Immature natural killer cell (primary cell): ENCODE measurements at places on chromosomes 3 and 15.
A peak's percentile ranks its signal among the peaks of the same experiment; 100 is the strongest.

DNA sequence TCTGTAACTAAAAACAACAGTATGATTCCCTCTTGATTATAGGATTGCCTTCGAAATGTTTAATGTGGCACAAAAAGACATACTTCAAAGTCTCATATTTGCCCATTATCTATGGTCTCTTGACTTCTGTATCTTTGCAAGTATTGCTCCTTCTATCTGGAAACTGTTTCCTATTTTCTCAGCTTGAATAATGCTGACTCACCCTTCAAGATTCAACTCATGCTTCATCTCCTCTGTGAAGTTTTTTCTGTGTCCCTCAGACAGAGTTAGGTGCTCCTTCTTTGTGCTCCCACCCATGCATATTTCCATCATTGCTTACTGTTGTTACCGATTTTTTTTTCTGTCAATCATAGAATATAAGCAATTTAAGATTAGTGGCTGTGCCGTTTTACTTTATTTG, 192.8 kb upstream of the ROBO1 start:
- DNase-seq: no peak

- DNase-seq: peak; percentile 42
Measured at GRCh38 chr3:136750209-136750896, 1.8 kb downstream of the STAG1 start.

DNA sequence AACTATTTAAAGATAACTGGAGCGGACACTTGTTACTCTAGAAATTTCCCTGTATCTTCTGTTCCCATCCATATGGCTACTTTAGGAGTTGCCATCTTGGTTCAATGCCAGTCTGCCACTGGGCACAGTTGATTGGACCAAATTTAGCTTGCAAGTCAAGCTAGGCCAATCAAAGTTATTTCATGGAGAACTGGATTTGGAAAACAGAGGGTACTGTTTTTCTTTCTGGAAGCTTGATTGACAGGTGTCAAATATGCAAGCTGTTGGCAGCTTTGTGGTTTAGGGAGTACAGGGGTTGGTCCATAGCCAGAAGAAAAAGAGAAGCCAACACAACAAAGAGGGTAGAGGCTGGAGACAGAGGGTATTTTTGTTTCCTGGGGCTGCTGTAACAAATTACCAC, 33.4 kb upstream of the KLHL25 start:
- DNase-seq: no peak

DNA sequence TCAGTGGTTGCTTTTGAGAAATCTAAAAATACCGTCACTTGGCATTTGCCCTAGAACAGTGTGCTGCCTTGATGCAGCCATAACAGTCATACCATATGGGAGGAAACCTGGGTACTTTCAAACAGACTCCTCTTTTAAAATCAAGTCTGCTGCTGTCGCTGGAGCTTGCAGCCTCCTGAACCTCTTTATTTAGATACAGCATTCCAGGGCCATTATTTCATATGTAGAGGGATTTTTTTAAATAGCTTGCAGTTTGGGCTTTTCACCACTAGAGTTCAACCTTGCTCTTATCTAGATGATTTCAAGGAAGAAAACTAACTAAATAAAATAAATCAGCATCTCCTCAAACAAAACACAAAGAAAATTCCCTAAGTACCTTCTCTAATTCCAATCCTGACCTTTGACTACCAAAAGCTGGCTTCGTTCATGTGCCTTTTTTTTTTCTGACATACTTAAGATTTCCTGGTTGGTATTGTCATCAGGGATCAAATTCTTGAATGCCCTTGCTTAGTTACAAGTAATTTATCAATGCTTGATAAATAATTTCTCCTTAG, 111.6 kb downstream of the KBTBD8 start:
- DNase-seq: no peak

GRCh38 chr3:185332026-185332735, 30.8 kb upstream of the MAP3K13 start:
- no peak for DNase-seq

GRCh38 chr3:192642651-192643050, 84.7 kb downstream of the FGF12 start:
- no peak for DNase-seq

GRCh38 chr3:142211034-142211433, 14.4 kb downstream of the GK5 start:
- DNase-seq: peak; percentile 32

- no peak for DNase-seq
Measured at GRCh38 chr15:77528968-77529319, 103.8 kb downstream of the LINGO1 start.

DNA sequence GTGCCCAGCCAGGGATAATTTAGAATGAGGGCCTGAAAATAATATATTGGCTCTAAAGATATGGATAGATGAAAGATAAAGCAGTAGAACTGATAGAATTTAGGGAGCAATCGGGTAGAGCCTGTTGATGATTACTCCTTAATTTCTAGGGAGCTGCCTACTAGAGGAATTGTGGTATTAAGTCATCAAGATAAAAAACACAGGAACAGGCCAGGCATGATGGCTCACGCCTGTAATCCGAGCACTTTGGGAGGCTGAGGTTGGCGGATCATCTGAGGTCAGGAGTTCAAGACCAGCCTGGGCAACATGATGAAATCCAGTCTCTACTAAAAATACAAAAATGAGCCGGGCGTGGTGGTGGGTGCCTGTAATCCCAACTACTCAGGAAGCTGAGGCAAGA, 130.4 kb downstream of the PCCB start:
- DNase-seq: no peak

- DNase-seq: no peak
Measured at GRCh38 chr3:113084777-113085176, 94.0 kb downstream of the GTPBP8 start.

DNA sequence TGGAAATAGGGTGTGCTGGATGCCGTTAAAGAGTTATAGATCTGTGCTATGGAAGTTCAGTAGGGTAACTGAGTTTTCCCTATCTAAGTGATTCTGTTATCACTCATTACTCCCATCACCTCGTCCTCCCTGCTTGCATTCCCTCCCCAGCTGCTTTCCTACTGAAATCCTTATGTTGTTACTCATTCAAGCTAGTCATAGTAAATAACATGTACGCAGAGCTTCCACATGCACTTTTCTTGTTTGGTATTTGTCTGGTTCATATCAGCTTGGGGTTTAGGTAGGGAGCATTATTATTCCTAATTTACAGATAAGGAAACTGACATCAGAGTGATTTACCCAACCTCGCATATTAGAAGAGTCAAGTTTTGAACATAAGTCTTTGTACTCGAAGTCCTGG, 135.1 kb downstream of the HCN4 start:
- DNase-seq: no peak

DNA sequence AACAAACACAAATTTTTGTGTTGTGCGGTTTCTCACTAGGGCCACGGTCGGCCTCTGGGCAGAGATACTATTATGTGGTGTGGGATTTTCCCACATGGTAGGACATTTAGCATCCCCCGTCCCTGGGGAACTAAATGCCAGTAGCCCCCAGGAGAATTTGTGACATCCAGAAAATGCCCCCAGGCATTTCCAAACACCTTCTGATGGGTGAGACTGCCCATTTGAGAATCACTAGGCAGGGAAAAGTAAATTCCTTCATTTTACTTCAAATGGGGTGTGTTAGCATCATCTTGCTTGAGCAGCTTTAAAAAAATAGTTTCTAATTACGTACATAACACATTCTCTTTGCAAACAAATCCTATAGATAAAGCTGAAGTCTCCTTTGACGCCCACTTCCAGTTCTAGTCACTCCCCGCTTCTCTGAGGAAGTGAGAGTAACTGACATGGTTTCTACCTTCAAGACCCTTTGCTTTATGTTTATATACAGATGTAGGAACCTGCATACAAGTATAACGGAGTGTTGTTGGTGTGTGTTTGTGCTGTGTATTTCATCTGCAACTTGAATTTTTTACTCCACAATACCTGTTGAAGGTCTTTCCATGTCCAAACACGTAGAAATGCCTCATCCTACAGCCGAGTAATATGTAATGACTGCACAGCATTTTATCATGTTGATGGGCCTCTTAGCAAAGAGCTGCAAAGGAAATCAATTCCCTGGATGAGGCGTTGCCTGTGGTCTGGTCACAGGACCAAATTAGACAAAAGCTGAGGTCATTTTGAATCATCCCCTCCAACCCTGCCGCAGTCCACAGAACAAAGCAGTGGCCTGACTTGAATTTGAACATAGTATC, 31.4 kb upstream of the ZBTB38 start:
- no peak for DNase-seq

DNA sequence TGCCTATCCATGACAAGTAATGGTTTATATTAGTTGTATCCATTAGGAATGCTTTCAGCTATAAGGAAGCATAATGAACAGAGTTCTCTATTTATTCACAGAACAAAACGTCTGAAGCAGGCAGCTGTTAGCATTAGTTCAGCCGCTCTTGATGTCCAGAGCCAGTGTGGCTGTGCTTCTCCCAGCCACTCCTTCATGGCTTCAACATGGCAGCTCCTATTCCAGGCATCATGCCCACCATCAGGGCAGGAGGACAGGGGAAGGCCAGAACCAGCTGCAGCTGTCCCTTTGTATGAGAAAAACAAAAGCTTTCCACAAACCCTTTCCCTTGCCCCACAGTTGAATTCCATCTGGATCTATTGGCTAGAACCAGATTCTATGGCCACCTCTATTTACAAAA, 12.9 kb upstream of the SNRK start:
- no peak for DNase-seq

DNA sequence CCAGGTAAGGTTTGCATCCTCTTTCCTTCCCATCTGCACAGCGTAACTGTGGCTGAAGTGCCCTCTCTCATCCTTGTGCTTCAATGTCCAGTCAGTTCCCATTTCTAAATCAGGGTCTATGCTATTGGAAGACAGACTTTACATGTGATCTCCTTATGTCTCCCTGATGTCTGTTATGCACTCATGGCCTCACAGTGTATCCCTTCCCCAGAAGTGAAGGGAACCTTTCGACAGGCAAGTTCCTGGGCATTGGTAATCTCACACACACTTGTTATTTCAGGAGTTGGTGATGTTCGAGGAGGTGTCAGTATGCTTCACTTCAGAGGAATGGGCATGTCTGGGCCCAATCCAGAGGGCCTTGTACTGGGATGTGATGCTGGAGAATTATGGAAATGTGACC, 7.4 kb downstream of the ZNF197 start:
- DNase-seq: no peak

DNA sequence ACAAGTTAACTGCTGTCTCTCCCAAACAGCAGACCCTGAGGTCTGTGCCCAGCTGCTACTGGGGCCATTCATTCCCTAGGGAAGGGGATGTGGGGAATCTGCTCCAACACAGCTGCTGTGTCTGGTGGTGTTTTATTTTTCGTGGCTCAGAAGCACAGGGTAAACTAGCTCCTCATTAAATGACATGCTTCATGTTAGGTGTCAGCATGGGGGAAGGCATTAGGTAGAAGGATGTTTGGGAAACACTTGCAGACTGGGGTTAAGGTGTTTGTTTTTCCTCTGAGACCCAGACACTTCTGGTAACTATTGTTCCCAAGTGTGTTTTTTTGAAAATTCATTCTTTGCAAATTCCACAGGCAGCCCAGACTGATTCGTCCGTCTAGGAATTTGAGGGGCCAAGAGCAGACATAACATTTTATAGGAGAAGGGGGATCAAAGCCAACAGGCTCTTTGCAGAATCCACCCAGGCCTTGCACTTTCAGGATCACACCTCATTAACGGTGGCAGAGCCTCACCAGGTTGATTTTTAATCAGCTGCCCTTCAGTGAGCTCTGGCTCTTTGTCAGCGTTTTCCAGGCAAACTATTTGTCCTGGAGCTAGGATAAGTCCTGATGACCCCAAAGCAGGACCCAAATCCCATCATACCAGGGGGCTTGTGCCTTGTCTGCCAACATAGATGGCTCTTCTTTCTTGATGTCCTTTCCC, 65.4 kb upstream of the ITGA11 start:
- DNase-seq: no peak

DNA sequence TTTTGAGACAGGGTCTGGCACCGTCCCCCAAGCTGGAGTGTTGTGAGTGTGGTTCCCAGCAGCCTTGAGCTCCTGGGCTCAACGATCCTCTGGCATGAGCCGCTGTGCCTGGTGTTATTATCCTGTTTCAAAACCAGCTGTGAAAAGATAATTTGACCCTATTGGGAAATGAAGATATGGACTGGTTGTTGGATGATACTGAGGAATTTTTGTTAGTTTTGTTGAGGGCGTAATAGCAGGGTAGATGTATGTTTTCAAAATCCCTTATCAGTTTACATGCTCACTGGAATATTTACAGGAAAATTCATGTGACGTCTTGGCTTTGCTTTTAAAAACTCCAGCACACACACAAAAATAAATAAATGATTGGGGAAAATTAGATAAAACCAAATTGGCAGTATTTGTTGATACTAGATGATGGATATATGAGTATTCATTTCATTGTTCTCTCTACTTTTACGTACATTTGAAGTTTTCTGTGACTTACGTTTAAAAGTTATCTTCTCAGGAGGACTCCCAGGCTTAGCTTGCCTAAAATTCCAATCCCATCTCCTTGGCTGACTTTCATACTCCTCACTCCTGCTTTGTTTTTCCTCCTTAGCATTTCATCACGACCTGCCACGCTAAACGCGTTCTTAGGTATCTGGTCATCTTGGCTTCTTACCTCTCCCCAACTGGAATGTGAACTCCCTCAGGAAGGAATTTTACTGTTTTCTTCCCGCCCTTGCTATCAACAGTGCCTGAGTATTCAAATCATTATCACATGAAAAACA, 56.8 kb upstream of the TFRC start:
- DNase-seq: no peak

DNA sequence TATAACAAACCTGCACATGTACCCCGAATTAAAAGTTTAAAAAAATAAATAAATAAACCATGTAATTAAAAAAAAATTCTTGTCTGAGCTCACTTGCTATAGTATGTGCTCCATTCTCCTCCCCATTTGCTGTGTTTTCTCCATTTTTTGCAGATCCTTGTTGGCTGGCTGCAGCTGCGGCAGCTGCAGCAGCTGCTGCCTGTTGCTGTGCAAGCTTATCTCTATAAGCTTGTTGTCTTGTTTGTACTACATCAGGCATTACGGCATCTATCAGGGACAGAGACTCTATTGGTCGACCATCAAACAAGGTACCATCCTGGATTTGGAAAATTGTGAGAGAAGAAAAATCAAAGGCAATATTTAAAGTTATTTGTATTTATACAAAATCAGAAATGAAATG, 145.9 kb downstream of the TBL1XR1 start:
- no peak for DNase-seq

DNA sequence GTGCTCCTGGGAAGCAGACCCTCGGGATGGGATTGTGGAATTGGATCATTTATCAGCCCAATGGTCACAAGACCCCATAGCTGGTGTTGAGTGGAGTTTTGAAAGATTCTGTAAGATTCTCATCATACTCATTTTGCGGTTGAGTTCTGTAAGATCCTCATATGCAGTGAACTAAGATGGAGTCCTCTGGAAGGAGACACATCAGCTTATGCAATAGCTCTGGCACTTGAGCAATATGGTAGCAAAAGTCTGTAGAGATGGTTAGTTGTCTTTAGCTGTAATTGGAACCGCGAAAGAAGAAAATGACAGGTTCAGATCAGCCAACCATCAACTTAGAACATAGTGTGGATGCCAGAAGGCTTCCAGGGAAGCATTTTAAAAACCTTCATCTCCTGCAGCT, 184.5 kb upstream of the TSC22D2 start:
- DNase-seq: no peak

GRCh38 chr3:47475029-47475569, 642 bp downstream of the SCAP start:
- no peak for DNase-seq
